Cardiac fibroblast (primary cell): ENCODE measurements at places on chromosomes 4 and X.
A peak's percentile ranks its signal among the peaks of the same experiment; 100 is the strongest.

GRCh38 chr4:42865572-42866189 is 26.8 kb upstream of the GRXCR1 start:
- DNase-seq, result peak; percentile 64

DNA sequence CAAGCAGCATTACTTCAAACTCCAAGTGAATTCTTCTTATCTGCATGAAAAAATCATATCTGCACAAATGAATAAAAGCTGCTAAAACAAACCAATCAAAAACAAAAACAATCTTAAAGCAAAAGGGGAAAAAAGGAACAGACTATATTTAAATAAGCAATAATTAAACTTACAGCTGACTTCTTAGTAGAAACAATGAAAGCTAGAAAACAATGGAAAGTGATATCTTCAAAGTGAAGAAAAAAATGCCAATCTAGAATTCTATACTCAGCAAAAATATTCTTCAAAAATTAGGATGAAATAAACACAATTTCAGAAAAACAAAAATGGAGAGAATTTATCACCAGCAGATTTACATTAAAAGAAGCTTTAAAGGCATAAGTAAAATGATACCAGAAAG is 20.0 kb downstream of the STBD1 start:
- DNase-seq, result no peak

DNA sequence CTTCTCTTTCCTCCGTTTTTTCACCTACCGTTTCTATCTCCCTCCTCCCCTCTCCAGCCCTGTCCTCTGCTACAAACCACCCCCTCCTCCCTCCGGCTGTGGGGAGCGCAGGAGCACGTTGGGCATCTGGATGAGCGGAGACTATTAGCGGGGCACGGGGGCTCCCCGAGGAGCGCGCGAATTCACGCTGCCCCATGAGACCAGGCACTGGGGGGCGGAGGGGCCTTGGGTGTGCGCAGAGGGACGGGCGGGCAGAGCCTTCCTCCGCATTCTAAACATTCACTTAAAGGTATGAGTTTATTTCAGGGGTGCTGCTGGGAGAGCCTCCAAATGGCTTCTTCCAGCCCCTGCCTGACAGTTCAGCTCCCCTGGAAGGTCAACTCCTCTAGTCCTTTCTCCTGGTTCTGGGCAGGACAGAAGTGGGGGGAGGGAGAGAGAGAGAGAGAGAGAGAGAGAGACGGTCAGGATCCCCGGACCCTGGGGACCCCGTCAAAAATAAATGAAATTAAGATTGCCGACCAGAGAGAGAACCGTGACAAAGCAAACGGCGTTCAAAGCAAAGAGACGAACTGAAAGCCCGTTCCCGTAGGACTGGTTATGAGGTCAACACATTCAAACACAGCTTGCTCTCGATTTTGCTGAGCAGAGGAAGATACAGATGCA is 5.0 kb downstream of the SHOX start:
- DNase-seq, result no peak

DNA sequence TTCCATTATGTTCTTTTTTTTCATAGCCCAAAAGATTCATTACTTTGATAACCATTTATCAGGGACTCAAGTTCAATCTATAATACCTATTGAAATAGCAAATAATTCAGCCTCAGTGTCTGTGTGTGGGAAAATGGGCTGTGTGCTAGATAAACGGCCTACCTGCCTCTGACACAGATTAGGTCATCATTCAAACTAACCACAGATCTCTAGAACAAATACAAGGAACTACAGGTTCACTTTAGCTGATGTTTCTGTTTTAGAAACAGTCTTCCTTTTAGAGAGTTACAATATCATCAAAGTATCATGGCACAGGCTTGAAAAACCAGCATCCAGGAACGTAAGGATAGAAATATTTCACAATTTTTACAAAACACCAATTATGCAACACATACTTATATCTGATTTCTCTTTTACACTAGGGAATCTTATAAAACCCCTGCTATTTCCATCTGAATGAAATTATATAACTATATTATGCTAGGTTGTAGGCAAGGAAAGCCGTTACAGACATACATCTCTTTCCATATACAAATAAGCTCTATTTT is 56.6 kb upstream of the MAB21L2 start:
- no peak for DNase-seq

GRCh38 chr4:27398631-27399310 is 538.1 kb downstream of the STIM2 start:
- DNase-seq, result peak; percentile 18

- no peak for DNase-seq
These were observed 390.0 kb upstream of the NWD2 start for GRCh38 chr4:36854554-36854953.

DNA sequence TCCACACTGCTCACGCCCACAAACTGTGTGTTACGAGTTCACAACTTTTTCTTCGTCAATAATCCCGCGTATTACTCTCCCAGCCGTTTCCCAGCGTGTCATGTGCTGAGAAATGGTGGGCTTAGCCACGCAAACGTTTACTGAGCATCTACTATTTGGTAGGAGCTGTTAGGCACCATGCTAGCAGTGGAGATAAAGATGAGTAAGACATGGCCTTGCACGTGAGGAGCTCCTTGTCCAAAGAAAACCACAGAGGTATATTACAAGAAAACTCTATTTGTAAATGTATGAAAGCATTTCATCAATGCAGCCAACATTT is 821 bp upstream of the TMEM128 start:
- DNase-seq, result no peak

GRCh38 chr4:71126719-71127118 is 133.3 kb downstream of the DCK start:
- DNase-seq, result peak; percentile 89

GRCh38 chr4:24335616-24336015 is 248.7 kb downstream of the DHX15 start:
- no peak for DNase-seq

DNA sequence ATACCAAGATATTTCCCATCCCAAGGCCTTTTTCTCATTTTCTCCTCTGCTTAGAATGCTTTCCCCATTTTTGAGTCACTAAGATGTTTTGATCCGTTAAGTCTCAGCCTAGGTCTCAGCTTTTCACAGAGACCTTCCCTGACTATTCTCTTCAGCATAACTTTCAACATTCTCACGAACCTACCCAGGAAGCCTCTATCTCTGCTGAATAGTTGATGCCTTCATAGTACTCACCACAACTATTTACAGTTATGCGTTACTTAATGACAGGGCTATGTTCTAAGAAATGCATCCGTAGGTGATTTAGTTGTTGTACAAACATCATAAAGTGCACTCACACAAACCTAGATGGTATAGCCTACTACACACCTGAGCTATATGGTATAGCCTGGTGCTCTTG is 64.5 kb downstream of the ARL9 start:
- DNase-seq, result peak; percentile 7

DNA sequence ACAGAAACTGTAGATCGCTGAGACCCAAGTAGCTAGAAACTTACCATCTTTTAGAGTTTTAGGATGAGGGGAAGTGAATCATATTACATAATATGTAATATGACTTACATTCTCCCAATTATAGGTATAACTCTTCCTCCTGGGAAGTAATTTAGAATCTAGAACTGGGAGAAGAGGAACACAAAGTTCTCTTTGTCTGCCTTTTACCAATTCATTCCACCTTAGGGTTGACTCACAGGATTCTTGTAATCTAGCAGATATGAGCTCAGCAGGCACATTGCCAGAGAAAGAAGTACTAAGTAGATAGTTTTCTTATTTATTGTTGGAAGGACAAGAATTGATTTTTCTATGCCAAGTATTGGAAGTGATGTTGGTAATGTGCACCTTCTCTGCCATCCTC is 58.0 kb upstream of the CCSER1 start:
- DNase-seq, result peak; percentile 0

GRCh38 chrX:131139072-131139471 is 80.9 kb downstream of the ARHGAP36 start:
- no peak for DNase-seq

GRCh38 chrX:121733514-121733913 is 686.1 kb downstream of the GLUD2 start:
- DNase-seq, result peak; percentile 11

- DNase-seq, result no peak
These were observed 200.0 kb upstream of the FTHL17 start for GRCh38 chrX:31271615-31272471.

DNA sequence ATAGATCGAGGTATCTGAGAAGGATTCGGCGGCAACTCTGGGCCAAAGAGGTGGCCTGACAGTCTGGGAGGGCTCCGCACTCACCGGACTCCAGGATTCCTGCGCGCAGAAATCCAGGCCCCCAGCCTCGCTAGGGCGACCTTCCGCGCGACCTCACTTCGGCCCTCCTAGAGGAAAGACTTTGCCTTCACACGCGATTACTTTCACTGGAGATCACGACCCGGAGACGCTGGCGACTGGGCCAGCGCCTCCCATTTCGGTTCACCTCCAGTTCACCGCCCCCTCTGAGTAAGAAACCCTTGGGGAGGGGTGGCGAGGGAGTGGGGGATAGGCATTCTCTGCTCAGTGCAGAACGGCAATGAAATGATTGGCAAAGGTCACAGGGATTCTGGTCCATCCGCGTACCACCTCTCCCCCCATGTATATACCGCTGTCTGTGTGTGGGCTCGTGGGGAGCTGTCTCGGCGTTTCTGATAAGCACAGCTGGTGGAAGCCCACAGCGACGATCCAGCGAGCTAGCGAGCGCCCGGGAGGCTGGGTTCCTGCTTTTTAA is 2.5 kb downstream of the POU3F4 start:
- no peak for DNase-seq

DNA sequence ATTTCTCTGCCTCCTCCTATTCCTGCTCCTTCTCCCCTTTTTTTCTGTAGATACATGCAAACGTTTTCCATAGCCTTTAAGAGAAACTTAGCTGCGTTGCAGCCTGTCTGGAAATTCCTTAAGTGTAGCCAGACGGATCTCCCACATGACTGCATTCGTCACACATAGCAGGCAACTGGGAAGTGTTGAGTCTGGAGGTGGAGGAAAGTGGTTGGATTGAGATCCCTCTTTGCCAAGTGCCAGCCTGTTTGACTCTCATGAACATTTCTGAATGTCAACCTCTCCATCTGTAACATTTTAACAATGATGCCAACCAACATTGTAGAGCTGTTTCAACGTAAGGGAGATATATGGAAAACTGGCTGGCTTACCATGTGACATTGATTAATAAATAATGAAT is 45.1 kb upstream of the FAM9A start:
- no peak for DNase-seq

DNA sequence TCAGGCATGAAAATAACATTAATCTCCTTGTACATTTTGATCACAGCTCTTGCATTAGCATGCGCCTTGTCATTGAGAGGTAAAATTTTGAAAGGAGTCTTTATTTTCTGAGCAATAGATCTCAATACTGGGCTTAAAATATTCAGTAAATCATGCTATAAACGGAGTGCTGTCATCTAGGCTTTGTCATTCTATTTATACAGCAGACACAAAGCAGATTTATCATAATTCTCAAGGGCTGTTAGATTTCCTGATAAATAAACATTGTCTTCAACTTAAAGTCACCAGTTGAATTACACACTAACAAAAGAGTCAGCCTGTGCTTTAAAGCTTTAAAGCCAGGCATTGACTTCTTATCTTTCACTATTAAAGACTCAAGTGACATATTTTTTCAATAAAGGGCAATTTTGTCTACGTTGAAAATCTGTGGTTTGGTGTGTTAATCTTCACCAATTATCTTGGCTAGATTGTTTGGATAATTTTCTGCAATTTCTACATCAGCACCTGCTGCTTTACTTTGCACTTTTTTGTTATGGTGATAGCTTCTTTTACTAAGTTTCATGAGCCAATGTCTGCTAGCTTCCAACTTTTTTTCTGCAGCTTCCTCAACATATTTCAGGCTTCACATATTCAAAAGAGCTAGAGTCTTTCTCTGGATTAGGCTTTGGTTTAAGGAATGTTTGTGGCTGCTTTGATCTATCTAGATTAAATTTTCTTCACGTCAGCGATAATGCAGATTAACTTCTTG is 27.9 kb upstream of the UGT2B4 start:
- DNase-seq, result no peak

DNA sequence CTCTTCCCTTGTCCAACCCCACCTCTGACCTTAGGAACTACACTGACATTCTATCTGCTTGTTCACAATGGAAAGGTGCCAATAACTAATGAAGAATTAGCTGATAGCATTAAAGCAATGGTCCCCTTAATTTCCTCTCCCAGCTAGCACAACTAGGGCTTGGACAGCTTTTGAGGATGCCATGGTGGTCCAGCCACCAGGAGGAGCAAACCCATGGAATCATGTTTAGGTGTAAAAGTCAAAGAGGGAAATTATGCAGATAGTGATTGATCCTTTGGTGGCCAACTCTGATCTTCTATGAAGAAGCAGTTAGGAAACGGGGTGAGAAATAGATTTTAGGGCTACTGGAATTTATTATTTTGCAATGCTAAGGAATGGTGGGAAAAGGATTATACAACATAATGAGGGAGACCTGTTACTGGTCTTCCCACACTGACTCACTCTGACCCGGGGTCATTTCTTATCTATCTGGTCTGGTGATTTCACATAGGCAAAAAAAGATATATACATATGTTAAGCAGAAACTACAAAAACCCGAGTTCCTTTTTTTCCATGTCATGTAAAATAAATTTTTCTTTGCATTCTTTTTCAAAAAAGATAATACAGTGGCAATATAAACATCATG is 45.8 kb upstream of the FBXW7 start:
- DNase-seq, result no peak

- DNase-seq, result no peak
These were observed 105.7 kb downstream of the TENM3 start for GRCh38 chr4:182348779-182349326.

DNA sequence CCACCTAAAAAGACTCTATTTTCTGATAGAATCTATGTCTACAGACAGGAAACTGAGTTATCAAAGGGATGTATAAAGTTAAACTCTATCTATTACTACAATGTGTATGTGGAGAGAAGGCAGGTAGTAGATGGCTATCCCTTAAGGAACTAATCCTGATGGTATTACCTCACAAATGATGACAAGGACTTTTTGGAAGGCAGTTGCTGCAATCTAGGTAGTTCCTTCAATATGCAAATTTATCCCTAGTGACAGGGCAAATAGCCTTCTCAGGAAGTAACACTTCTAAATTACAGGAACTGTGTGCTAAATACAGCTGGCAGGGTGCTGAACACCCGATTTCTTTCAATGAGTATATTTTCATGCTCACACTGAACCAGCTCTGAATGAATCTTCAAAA is 177.4 kb downstream of the COL25A1 start:
- DNase-seq, result no peak

DNA sequence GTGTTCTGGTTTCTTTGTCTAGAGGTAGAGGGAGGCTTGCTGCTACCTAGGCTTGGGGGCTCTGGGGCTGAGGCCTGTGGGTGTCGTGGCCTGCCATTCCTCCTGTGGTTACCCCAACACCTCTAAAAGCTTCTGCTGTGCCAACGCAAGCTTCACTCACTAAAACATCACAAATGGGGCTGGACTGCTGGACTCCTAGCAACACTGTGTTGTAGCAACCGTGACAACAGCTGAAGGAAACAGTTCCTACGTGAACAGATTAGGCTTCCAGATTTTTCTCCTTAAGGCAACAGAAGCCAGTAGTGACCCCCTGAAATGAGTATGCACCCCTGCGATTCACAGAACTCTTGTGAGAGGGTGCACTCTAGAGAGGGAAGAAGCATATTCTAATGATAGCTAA is 138.3 kb upstream of the TEX13D start:
- peak; percentile 7 for DNase-seq
